Diencephalon (tissue), 1 donor: ENCODE measurements at places on chromosomes 2 and 18. TPM values are rescaled to one million over a fixed set of nuclear protein-coding genes. Genes with fewer than 3 reads are reported as not detected.

The METTL4 gene
- 18.7 TPM for total RNA-seq

The PAX8 gene
- 0.69 TPM for total RNA-seq

The SKOR2 gene
- 0.23 TPM for total RNA-seq

The CRYGC gene
- not detected for total RNA-seq

The COMMD1 gene
- 51.9 TPM for total RNA-seq

The ZBTB7C gene
- 9.9 TPM for total RNA-seq

The LRRTM1 gene
- 18.7 TPM for total RNA-seq

The TNFAIP6 gene
- total RNA-seq = 1.2 TPM

The ICOS gene
- not detected for total RNA-seq

The SIX2 gene
- total RNA-seq = not detected

The HTR2B gene
- total RNA-seq = 0.23 TPM
